Smooth muscle cell of trachea (primary cell): ENCODE measurements at places on chromosomes 3 and 15. TPM values are rescaled to one million over a fixed set of nuclear protein-coding genes. Genes with fewer than 3 reads are reported as not detected.

MESP1 gene
- total RNA-seq, result 0.29 and 0.50 TPM in 2 replicates

UNC13C gene
- not detected in 2 replicates for total RNA-seq

PLIN1 gene
- under 0.01 and 0.50 TPM in 2 replicates for total RNA-seq

NLGN1 gene
- total RNA-seq, result 1.0 and 3.3 TPM in 2 replicates

SLC38A3 gene
- total RNA-seq, result not detected in 2 replicates

GP9 gene
- total RNA-seq, result not detected in 2 replicates
